ENCODE measurements at places on chromosomes 12 and 14.
A peak's percentile ranks its signal among the peaks of the same experiment; 100 is the strongest.

- DNase-seq, result peak; percentile 82
Measured at GRCh38 chr12:6285063-6285477, 25.4 kb upstream of the PLEKHG6 start.

DNA sequence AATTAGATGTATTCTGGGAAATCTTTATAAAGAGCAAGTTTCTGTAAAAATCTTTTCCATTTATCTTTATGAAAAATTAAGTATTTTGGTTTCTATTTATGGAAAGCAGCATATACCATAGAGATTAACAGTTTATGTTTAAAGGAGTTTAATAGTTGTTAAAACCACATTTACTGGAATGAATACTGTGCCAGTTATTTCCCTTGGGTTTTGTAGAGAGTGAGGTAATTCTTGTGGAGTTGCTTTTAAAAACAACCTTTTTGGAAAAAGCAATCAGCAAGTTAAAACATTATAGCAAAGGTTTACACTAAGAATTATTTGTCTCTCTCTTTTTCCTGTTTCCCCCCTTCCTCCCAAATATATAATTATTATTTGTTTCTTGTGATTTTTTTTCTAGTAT, 34.9 kb downstream of the AEBP2 start:
- no peak for DNase-seq

- DNase-seq, result no peak
Measured at GRCh38 chr12:95141310-95141709, 67.9 kb upstream of the NR2C1 start.

DNA sequence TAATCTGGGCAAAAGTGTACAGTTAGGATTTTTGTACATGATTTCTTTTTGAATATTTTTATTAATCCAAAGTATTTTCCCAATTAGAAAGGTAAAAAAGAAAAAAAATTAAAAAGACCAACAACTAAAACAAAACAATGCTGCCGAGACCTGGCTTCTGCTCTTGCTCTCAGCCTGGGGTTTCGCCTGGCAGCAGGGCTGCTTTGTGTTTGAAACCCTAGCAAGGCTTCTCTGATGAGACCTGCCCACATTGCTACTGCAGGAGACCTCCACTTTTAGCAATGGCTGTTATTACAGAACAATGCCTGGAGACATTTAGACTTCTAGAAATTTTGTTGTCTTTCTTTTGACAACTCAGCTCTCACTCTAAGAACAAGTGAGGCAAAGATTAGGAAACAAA, 1153.0 kb upstream of the TMEM132C start:
- DNase-seq, result no peak

- DNase-seq, result no peak
Measured at GRCh38 chr14:99593971-99594841, 9.8 kb downstream of the CCDC85C start.

DNA sequence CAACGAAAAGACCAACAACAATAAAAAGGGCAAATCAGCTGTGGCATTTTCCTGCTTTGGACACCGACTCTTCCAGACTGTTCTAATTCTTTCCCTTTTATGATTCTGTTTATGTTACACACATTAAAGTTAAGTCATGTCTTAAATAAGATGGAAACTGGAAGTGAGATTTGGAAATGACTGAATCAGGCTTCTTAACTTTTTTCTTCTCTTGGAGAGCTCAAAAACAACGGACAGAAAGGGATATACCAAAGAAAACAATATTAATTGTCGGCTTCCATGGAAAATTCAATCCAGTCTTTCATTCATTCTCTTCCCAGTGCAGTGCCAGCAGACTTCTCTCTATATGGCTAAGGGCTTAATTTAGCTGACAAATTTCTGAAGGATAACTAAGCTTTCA, 214.9 kb upstream of the DDHD1 start:
- DNase-seq, result no peak

- no peak for DNase-seq
Measured at GRCh38 chr12:93441081-93441616, 598 bp downstream of the UBE2N start.

DNA sequence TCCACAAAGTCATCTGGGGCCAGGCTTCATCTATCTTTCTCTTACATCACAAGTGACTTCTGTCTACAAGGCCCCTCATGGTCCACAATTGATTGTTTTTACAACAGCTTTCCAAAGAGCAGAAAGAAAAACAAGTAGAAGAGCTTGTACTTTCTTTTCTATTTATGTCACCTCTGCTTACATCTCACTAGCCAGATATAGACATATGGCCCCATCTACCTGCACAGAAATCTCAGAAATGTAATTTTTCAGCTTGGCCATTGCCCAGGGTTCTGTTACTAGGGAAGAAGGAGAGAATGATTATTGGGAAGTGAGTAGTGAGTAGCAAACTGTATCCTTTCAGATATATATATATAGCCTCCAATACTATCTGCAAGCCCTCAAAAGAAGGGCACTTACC, 210.5 kb upstream of the PLEKHG7 start:
- no peak for DNase-seq

DNA sequence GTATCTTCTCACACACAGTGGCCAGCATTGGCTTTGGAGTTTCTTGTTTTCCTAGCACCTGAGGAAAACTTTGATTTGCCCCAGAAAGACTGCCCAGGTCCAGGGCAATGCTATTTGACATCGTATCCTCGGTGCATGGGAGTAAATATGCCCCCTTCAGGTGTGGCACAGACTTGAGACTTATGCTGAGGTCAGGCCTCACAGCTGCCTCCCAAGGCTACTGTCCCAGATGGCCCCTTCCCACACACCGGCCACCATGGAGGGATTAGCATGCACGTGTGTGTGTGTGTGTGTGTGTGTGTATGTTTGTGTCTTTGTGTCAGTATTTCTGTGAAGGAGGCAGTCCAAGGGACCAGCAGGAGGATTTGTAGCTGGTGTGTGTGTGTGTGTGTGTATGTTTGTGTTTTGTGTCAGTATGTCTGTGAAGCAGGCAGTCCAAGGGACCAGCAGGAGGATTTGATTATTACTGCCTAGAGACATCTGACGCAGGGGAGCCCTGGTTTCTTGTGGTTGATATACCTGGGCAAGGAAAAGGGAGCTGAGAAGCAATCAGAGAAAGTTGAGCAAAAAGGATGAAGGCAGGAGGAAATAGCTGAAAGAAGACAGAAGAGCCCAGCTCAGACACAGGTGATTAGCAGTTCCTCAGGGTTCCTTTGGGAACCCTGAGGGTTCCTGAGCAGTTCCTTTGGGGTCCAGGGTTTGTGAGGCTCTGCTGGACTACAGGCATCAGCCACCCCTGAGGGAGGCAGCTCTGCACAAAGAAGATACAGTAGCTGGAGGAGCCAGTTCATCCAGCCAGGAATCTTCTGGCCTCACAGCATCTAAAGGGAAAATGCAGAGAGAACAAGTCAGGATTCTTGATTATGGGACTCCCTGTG, 42.2 kb downstream of the COX16 start:
- no peak for DNase-seq

DNA sequence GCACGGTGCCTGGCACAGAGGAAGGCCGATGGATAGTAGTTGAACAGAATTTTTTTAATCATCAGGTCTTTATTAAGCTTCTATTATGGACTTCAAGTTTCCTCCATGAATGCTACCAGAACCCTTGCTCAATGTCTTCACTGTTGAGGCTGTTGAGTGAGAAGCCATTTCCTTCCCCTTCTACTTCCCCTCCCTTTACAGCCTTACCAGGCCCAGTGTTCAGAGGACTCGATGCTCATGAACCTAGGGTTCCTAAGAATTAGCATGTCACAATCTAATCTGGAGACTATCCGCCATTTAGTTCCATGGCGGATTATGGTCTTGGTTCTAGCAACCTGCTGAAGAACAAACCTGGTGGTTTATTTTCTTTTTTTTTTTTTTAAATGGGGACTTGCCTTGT, 17.7 kb downstream of the ETV6 start:
- DNase-seq, result no peak

- DNase-seq, result peak; percentile 38
Measured at GRCh38 chr12:94867066-94867855, 136.2 kb downstream of the NDUFA12 start.

- DNase-seq, result peak; percentile 70
Measured at GRCh38 chr12:25699454-25699853, 146.4 kb upstream of the LMNTD1 start.

DNA sequence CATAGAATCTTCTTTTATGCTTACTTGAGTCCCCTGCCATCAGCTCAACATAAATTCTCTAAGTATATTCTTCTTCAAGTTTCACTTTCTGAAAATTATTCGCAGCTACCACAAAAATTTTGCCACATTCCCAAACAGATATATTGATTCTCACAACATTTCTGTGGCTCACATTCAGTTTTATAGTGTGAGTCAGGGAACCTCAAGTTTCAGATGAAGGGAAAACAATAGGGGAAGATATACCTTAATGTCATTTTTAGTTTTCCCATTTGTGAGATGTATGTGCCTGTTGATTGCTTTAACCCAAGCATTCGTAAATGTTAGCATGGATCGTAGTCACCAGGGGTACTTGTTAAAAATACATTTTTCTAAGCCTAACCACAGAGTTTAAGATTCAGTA, 465.8 kb downstream of the CCER1 start:
- peak; percentile 1 for DNase-seq

DNA sequence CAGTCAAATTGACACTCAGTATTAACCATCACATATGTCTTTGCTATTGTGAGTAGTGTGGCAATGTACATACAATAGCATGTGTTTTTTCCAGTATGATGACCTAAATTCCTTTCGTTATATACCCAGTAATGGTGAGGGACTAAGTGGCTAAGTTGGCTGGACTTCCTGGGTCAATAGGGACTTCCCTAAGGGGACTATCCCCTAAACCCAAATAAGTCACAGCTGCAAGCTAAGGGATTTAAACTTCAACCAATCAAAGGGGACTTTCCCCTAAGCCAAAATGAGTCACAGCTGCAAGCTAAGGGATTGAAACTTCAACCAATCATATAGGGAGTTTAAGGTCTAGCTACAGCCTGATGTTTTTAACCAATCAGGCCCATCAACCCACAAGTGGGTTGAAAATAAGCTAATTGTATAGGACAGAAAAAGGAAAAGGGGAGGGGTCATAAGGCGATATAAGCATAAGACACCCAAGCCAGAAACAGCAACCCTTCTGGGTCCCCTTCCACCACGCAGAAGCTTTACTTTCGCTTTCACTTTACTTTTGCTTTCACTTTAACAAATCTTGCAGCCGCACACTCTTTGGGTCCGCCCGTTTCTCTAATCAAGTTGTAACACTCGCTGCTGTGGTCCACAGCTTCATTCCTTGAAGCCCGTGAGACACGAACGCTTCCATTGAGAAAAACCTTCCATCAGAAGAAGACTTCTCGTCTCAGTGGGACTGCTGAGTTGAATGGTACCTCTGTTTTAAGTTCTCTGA, 404.4 kb downstream of the FLRT2 start:
- peak; percentile 37 for DNase-seq

DNA sequence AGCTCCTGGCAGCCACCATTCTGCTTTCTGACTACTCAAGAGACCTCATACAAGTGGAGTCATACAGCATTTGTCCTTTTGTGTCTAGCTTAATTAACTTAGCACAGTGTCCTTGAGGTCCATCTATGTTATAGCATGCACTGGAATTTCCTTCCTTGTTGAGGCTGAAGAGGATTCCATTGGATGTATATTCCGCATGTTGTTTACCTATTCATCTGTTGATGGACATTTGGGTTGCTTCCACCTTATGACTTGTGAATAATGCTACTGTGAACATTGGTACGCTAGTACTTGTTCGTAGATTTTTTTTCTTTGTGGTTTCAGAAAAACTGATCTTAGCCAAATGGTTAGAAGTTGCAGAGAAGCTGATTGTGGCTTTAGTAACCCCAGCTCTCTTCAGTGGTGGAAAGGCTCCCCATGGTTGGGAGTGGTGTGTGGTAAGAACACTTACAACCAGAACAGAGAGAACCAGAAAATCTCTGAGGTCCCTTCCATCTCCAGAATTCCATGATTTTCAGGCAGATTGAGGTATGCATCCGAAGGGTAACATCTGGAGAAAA, 118.4 kb downstream of the SAMD4A start:
- peak; percentile 68 for DNase-seq

DNA sequence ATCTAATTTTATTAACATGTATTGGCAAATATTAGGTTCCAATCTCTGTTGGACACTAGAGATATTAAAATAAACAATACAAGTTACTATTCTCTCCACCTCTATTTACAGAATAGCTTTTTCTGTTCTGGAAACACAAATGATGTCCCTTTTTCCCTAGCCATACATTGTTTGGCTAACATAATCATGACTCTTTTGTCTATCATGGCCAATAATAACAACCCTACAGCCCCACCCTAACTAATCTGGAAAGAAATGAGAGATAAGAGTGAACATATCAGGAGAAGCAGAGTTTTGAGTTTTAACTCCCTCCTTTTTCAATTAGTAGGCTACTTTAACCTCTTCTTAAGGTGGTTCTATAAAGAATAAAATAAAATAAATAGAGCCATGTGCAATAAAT, 40.2 kb downstream of the RASSF9 start:
- no peak for DNase-seq

DNA sequence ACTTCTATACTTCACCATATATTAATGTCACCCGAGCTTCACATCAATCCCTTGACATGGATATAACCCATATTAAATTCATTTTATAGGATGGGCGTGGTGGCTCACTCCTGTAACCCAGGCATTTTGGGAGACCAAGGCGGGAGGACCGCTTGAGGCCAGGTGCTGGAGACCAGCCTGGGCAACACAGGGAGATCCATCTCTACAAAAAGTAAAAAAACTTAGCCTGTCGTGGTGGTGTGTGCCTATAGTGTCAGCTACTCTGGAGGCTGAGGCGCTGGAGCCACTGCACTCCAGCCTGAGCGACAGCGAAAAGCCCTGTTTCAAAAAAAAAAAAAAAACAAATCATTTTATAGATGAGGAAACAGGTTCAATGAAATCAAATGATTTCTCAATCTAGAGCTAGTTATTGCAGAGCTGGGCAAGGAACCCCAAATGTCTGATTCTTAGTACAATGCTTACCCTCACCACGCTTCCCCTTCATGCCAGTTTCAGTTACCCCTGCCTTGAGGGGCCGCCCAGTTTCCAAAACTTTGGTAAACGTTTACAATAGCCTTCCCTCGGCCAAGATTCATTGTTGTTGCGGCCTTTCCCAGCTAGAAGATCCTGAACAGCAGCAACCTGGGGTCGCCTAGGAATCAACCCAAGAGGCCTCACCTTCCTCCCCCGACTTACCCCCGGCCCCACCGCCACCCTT, 751 bp downstream of the PSMB5 start:
- DNase-seq, result no peak

DNA sequence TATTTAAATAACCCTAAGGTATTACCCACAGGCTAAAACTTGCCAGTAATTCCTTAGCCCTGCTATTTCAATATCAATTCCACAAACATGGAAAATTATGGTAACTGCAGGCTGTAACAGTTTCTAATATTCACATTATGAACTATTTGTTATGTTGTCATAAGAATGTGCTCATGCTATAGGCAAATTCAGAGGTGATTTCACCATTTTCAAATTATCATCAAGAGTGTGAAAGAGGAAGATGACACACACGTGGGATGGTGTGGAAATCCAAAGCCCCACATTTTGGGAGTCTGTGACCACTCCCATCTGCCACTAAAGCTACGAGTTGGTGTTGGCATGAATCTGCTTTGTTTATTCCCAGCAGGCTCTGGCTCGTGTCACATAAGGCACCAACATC, 5.9 kb upstream of the MYO1A start:
- no peak for DNase-seq

GRCh38 chr12:65496617-65497016, 218.1 kb downstream of the MSRB3 start:
- peak; percentile 72 for DNase-seq

Measured in choroid plexus epithelial cell (primary cell).